ENCODE measurements at places on chromosomes 1 and 21. TPM values are rescaled to one million over a fixed set of nuclear protein-coding genes. Genes with fewer than 3 reads are reported as not detected.

- DNase-seq, result peak; percentile 70
Measured at GRCh38 chr1:204448344-204448964, 36.8 kb upstream of the PPP1R15B start.

GRCh38 chr1:159163614-159164228, 7.7 kb upstream of the CADM3 start:
- DNase-seq, result no peak

DNA sequence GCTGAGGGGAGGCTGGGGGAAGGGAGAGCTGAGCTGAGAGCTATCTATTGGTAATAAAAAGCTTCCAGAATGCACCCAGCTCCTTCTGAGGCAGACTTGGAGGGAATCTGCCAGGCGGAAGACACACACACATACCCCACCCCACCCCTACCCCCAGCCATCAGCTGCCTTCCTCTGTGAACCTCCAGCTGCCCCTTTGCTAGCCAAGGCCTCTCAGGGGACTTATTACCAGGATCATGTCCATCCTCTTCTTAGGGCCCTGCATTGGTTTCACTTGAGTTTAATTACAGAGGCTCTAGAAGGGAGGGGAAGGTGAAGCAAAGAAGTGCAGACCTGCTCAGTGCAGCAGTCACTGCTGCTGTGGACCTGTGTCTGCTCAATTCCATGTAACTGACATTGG, 156.4 kb downstream of the OMA1 start:
- DNase-seq, result no peak

DNA sequence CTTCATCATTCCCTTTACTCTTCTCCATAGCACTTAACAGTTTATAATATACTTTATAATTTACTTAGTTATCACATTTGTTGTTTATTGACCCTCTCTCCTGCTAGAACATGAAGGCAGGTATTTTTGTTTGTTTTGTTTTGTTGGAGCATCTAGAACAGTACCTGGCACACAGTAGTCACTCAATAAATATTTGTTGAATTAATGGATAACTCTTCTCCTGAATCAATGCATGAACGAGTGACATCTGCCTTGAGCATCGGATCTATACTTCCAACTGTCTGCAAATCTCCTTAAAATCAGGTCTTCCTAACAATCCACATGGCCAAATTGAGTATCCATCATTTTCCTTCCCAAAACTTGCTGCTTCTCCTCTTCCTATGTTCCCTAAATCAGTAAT, 35.9 kb upstream of the MTMR11 start:
- no peak for DNase-seq

DNA sequence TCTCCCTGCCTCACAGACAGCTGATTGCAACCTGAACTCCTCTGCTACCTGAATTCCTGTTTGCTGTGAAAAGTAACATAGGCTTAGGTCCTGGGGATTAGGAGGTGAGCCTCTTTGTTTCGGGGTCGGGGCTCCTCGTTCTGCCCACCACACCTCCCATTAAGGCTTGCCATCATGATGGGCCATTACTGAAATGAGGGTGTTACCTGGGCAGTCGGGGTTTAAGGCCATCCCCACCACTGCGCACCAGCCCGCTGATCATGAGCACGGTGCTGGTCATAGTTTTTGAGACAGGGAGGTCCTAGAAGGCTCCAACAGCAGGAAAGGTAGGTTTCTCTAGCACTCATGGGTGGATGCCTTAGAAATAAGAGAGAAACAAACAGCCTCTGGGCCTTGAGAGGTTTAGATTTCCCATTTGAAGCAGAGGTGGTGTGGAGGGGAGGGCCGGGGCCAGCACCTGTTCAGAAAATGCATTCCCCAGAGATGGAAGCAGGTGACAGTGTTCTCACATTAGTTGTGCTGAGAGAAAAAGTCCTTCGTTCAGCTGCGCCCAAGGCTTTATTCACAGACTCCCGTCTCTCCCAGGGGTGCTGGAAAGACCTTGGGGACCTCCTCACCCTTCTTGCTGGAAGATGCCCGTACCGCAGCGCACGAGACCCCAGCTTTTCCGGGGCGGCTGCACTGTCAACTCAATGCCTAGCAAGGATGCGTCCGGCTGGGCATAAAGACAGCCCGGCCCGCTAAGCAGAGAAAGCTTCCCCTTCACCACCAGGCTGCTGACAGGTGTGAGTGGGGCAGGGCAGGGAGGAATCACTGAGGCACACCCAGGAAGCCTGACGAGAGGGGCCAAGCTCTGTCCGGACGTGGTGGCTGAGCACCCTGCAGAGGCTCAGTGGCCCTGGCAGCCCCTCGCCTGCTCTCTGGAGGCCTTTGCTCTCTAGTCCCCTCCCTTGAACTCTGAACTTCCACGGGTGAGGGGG, 125.5 kb downstream of the PGBD5 start:
- DNase-seq, result no peak

GRCh38 chr1:162137179-162137960, 67.9 kb downstream of the NOS1AP start:
- DNase-seq, result no peak

DNA sequence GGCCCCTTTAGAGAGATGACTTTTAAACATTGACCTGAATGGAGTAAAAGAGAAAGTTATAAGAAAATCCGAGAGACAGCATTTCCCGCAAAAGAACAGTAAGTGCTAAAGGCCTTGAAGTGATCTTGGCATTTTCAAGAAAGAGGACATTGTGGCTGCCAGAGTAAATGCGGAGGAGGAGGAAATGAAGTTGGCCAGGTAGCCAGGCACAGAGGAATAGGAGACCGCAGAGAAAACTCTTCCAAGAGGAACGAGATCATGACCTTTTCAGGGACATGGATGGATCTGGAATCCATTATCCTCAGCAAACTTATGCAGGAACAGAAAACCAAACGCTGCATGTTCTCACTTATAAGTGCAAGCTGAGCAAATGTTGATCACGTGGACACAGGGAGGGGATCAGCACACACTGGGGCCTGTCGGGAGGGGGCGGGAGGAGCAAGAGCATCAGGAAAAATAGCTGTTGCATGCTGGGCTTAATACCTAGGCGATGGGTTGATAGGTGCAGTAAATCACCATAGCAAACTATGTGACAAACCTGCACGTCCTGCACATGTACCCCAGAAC, 49.7 kb downstream of the EEIG2 start:
- no peak for DNase-seq

- no peak for DNase-seq
Measured at GRCh38 chr1:50106095-50106761, 2.5 kb upstream of the ELAVL4 start.

Gene OPTC
- not detected for total RNA-seq
